Activated CD4-positive, alpha-beta memory T cell treated with anti-CD3 and anti-CD28 coated beads, Interleukin-2, amount 10 ng/mL, durations not matched to agents 7 days and 5 days (primary cell): ENCODE measurements at places on chromosomes 2 and 18. TPM values are rescaled to one million over a fixed set of nuclear protein-coding genes. Genes with fewer than 3 reads are reported as not detected.

DNA sequence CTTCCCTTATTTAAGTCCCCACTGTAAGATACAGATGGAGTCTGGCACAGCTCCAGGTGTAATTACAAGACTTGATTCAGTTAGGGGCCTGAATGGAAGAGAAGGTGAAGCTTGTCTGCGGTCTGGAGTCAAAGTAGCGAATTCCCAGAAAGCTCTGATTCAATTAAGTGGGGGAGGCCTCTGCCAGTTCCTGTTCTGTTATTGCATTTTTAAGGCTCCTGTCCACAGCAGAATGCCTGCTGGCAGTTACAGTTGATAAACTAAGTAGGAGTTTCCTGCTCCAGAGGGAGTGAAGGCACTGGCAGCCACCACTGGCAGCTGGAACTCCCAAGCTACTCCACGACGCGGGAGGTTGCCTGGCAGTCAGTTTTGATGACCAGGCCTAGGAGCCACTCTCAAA is 181.1 kb downstream of the SOCS6 start:
- H3K4me1 ChIP-seq, result no peaks in the 10 kb centered on the region
- no peak for DNase-seq
- peaks cover 2% of the 10 kb centered on the region for H3K27me3 ChIP-seq
- H3K36me3 ChIP-seq, result no peaks in the 10 kb centered on the region

The L3MBTL4 gene
- total RNA-seq, result 0.20 TPM

- no peaks in the 10 kb centered on the region for H3K27me3 ChIP-seq
- no peak for DNase-seq
- no peak overlapping the region for H3K4me3 ChIP-seq
Measured at GRCh38 chr2:6650311-6650710, 215.4 kb downstream of the CMPK2 start.

DNA sequence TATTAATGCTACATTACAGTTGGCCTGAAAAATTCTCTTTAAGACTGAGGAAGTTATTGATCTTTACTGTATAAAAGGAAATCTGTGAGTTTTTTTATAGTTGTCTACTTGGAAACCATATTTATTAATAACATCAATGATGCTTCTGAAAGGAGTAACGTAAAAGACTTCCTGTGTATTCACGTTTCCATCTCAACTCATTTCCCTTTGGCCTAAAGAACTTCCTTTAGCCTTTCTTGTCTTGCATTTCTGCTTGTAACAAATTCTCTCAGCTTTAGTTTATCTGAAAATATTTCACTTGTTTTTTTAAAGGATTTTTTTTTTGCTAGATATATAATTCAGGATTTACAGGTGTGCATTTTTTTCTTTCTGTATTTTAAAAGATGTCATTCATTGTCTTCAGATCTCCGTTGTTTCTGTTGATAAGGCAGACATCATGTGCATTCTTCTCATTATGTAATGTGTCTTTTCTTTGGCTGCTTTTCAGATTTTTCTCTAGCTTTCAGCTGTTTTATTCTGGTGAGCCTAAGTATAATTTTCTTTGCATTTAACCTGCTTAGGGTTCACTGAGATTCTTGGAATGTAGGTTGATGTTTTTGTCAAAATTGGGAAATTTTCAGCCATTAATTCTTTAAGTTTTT is 159.0 kb upstream of the DAPL1 start:
- peaks cover 11% of the 10 kb centered on the region for H3K36me3 ChIP-seq
- no peaks in the 10 kb centered on the region for H3K4me1 ChIP-seq
- no peaks in the 10 kb centered on the region for H3K27me3 ChIP-seq
- H3K27ac ChIP-seq, result no peak overlapping the region
- H3K4me3 ChIP-seq, result no peak overlapping the region
- DNase-seq, result no peak

DNA sequence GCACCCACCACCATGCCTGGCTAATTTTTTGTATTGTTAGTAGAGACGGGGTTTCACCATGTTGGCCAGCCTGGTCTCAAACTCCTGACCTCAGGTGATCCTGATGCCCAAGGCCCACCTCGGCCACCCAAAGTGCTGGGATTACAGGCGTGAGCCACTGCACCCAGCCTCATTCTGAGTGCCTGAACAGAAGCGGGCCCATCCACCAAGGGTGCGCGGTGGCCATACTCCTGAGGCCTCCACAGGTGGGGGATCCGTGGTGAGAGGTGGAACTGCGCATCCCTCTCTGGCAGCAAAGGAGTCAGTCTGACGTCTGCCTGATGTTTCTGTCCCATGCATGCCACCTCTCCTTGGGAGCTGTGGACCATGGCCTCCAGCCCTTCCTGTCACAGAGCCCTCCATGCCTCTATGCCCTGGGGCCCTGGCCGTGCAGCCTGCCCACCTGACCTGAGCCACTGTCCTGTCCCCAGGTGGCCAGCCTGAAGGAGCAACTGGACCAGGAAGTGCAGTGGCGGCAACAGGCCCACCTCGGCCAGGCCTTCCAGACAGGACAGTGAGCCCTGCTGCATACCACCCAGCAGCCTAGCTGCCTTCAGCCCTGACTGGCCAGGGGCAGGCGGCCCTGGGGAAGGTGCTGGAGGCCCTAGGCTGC is 7.6 kb upstream of the SNED1 start:
- H3K36me3 ChIP-seq, result no peaks in the 10 kb centered on the region
- no peak overlapping the region for H3K4me3 ChIP-seq
- no peak overlapping the region for H3K27ac ChIP-seq
- peaks cover 1% of the 10 kb centered on the region for H3K4me1 ChIP-seq

DNA sequence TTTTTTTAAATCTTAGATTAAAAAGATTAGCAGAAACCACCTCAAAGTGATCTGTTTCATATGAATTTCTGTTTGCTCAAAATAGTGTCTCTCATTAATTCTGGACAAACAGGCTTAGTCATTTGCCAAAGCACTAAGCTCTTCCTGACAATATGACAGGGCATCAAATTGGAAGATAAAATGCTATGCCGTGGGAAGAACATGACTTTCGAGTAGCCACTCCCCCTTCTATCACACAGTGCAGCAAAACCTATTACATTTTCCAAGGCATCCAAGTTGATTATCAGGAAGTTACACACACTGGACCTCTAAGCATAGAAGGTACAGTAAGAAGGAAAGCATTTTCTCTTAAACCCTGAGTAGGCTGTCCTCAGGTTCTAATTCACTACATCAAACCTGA is 89.5 kb downstream of the STK39 start:
- H3K4me3 ChIP-seq, result no peak overlapping the region
- H3K27me3 ChIP-seq, result no peaks in the 10 kb centered on the region
- H3K27ac ChIP-seq, result no peak overlapping the region
- DNase-seq, result no peak
- H3K36me3 ChIP-seq, result peaks cover 15% of the 10 kb centered on the region
- H3K4me1 ChIP-seq, result peaks cover 11% of the 10 kb centered on the region

DNA sequence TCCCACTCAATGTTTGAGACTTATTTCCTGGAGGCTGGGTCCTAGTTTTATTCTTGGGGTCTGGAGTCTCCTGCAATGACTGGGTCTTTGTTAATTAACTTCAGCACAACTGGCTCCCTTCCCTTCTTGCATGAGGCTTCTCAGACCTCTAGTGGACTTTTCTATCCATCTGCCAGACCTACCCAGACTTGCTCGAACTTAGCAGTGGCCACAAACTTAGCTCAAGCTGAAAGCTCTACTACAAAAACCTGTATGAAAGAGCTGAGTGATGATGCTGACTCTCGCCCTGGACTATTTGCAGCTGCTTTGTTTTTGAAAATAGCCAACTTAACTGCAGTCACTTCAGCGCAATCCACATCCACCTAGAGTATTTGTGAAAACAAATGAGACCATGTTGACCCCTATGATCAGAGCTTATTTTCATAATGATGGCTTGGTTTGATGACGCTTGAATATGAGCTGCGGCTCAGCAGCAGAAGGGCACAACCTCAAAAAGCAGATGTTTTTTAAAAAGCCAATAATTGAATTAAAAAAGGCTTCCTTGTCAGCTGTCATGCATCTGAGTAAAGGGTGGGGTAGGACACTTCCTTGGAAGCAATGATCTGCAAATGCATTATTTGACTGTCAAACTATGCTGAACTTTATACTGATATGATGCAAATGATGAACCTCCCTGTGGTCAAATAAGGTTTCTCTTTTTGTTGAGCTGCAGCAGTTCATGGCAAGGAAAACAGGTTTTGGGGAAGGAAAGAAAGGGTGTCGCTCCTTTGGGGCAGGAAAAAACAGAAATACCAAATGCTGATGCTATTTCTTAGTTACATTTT is 10.6 kb upstream of the ANXA4 start:
- no peak overlapping the region for H3K27ac ChIP-seq
- H3K27me3 ChIP-seq, result no peaks in the 10 kb centered on the region
- H3K4me3 ChIP-seq, result no peak overlapping the region
- H3K36me3 ChIP-seq, result no peaks in the 10 kb centered on the region
- DNase-seq, result no peak

The OXER1 gene
- not detected for total RNA-seq

- H3K36me3 ChIP-seq, result no peaks in the 10 kb centered on the region
- H3K27me3 ChIP-seq, result peaks cover 3% of the 10 kb centered on the region
- no peak overlapping the region for H3K4me3 ChIP-seq
- H3K27ac ChIP-seq, result no peak overlapping the region
Measured at GRCh38 chr2:158154596-158154995, 52.9 kb downstream of the UPP2 start.

DNA sequence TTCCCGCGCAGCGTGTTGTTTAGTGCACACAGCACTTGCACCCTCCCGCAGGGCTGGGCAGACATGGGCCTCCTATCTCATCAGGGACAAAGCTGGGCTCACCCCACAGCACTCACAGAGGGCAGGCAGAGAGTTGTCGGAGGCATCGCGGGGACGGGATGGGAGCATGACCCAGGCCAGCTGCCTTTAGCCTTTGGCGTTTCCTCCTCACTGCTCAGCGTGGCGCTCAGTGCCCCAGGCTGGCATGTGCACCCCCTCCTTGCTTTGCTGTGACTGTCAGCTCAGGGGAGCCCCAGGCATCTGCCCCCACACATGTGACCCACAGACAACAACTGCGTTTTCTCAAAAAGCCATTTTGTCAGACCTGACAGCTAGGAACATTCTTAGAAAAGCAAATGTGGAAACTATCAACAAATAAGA is 101.1 kb downstream of the RNF144A start:
- DNase-seq, result no peak
- no peak overlapping the region for H3K4me3 ChIP-seq
- H3K27ac ChIP-seq, result no peak overlapping the region
- H3K36me3 ChIP-seq, result peaks cover 4% of the 10 kb centered on the region

DNA sequence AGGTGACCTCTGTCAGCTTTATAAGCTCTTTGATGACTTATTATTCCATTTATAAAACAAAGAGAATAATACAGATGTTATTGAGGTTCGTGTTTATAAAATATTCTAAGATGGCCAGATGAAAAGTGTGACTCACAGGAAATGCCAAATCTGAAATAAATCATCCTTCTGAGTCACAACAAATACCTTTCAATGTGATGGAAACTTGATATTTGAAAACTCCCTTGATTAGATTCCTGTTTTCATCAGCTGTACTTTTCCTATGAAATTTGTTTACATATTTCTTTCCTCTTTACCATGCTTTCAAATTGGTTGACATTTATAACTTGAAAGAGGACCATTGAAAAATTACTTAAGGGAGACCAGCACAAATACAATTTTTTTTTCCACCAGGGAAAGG is 30.6 kb upstream of the PPP1R1C start:
- peaks cover 12% of the 10 kb centered on the region for H3K4me1 ChIP-seq
- H3K4me3 ChIP-seq, result no peak overlapping the region
- peaks cover 19% of the 10 kb centered on the region for H3K27me3 ChIP-seq

- H3K4me3 ChIP-seq, result no peak overlapping the region
- DNase-seq, result no peak
- peaks cover 41% of the 10 kb centered on the region for H3K27me3 ChIP-seq
- no peaks in the 10 kb centered on the region for H3K36me3 ChIP-seq
- H3K27ac ChIP-seq, result no peak overlapping the region
- H3K4me1 ChIP-seq, result peaks cover 11% of the 10 kb centered on the region
Measured at GRCh38 chr18:76619621-76620315, 124.7 kb upstream of the ZNF516 start.

The GNAL gene
- total RNA-seq, result 0.25 TPM

The TDRD15 gene
- total RNA-seq, result not detected

DNA sequence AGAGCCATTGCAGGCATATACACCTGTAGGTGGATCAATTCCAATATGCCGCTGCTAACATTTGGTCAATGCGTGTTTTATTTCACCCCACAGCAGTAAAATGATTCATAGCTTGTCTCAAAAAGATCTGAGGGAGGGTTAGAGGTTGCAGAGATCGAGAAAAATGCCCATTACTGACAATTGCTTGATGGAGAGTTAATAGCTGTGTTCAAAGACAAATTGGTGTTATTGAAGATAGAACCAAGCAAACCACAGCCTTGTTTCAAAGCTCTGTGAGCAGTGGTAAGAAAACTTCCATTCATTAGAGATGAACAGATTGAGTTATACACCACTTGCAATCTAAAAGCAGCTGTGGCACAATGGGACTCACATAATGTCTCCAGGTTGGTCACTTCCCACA is 95.4 kb downstream of the KCNE4 start:
- DNase-seq, result no peak
- H3K27ac ChIP-seq, result no peak overlapping the region
- H3K4me3 ChIP-seq, result no peak overlapping the region
- H3K36me3 ChIP-seq, result no peaks in the 10 kb centered on the region
- no peaks in the 10 kb centered on the region for H3K27me3 ChIP-seq

The SCYGR4 gene
- not detected for total RNA-seq

- no peaks in the 10 kb centered on the region for H3K36me3 ChIP-seq
- no peak for DNase-seq
- H3K27me3 ChIP-seq, result peaks cover 39% of the 10 kb centered on the region
- H3K4me3 ChIP-seq, result no peak overlapping the region
- H3K27ac ChIP-seq, result no peak overlapping the region
Measured at GRCh38 chr2:36351736-36352349, 3.7 kb upstream of the CRIM1 start.

The CIB4 gene
- not detected for total RNA-seq

DNA sequence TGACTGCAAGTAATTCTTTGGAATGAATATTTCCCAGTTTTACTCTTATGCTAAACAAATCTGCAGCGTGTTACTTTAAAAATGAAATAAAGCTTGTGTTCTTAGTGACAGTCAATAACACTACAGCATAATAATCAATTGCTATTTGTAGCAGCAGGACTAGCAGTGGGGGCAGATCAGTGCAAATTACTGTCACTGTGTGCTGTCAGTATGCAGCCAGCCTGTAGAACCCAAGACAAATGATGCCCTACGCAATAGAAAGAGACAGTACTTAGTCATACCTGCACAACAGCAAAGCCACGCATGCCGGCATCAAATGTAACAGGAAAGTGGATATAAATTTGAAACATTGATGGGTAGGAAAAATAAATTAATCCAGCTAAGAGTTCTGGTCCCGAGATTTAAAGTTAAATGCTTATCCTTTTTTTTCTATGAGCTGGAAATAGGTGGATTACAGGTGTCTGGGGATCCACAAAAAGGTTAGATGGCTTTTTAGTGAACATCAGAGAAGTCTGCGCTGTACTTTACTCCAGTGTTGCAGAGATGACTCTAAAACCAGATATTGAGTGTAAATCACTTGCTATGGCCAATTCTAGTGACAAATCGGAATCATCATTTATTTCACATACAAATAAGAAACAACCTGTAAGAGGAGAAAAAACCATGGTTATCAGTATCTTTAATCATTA is 812.4 kb upstream of the ZEB2 start:
- H3K27ac ChIP-seq, result no peak overlapping the region
- no peak overlapping the region for H3K4me3 ChIP-seq
- no peak for DNase-seq
- no peaks in the 10 kb centered on the region for H3K36me3 ChIP-seq
- no peaks in the 10 kb centered on the region for H3K27me3 ChIP-seq
- H3K4me1 ChIP-seq, result no peaks in the 10 kb centered on the region

The LIMS2 gene
- total RNA-seq, result 15.5 TPM
